ENCODE measurements at places on chromosomes 12 and 14.
A peak's percentile ranks its signal among the peaks of the same experiment; 100 is the strongest.

GRCh38 chr12:46892887-46893286, 67.1 kb upstream of the SLC38A4 start:
- no peaks in the 10 kb centered on the region for H3K27me3 ChIP-seq
- H3K27ac ChIP-seq: no peak overlapping the region
- no peak for DNase-seq
- H3K4me1 ChIP-seq: no peaks in the 10 kb centered on the region
- H3K36me3 ChIP-seq: no peaks in the 10 kb centered on the region
- no peak overlapping the region for H3K4me3 ChIP-seq

- DNase-seq: no peak
- H3K4me1 ChIP-seq: no peaks in the 10 kb centered on the region
These were observed 488.3 kb downstream of the APAF1 start for GRCh38 chr12:99133401-99133800.

DNA sequence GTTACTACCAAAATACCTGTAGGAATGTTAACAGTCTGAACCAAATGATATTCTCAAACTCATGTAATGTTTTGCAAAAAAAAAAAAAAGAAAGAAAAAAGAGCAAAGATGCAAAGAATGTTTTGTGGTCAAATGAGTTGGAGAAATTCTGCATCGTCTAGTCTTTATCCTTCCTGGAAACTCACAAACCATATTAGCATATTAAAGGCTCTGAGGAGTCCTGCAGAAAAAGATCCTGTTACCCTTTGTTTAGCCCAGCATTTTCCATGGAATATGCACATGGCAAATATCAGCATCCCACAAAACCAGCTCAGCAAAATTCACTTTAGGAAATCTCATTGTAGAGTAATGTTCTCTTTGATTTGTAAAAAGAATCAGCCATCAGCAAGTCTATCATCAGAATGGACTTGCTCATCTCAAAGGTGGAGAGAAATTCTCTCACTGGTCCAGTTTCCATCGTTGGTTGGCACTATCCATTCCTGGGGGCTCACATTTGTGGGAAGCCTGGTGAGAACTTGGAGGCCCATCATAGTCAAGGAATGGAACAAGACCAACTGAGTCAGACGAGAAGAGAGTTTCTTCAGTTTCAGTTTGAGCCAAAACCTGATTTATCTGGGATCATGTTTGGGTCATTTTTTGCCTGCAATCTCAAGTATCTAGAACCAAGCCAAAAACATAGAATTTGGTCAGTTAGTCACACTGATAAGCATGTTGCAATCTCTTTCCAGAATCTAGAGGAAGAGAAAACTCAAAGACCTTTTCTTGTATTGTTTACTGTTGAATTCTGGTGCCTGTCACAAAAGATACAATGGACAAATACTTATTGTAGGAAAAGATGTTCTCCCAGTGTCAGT, 129.8 kb downstream of the TBX5 start:
- no peak overlapping the region for H3K27ac ChIP-seq
- no peaks in the 10 kb centered on the region for H3K36me3 ChIP-seq
- H3K27me3 ChIP-seq: peaks cover 35% of the 10 kb centered on the region

- DNase-seq: peak; percentile 88
- H3K4me3 ChIP-seq: peak within 1 kb of the TSS; percentile 79
- peaks cover 26% of the 10 kb centered on the region for H3K4me1 ChIP-seq
- peaks cover 43% of the 10 kb centered on the region for H3K36me3 ChIP-seq
- no peaks in the 10 kb centered on the region for H3K27me3 ChIP-seq
These were observed at the start of gene C1R for GRCh38 chr12:7092229-7092985. TSS of gene C1R (minus strand) at chr12:7092445. CDS start at chr12:7092388, 57 bp downstream.

GRCh38 chr12:27342536-27342935, 9.9 kb downstream of the BMAL2 start:
- peaks cover 36% of the 10 kb centered on the region for H3K4me1 ChIP-seq
- peaks cover 6% of the 10 kb centered on the region for H3K36me3 ChIP-seq
- no peaks in the 10 kb centered on the region for H3K27me3 ChIP-seq
- peak overlapping the region; percentile 63 for H3K27ac ChIP-seq

- no peak overlapping the region for H3K4me3 ChIP-seq
- H3K27ac ChIP-seq: no peak overlapping the region
- peaks cover 26% of the 10 kb centered on the region for H3K36me3 ChIP-seq
- DNase-seq: peak; percentile 10
- H3K27me3 ChIP-seq: no peaks in the 10 kb centered on the region
- H3K4me1 ChIP-seq: no peaks in the 10 kb centered on the region
These were observed 88.4 kb downstream of the PCNX1 start for GRCh38 chr14:70995671-70996070.

DNA sequence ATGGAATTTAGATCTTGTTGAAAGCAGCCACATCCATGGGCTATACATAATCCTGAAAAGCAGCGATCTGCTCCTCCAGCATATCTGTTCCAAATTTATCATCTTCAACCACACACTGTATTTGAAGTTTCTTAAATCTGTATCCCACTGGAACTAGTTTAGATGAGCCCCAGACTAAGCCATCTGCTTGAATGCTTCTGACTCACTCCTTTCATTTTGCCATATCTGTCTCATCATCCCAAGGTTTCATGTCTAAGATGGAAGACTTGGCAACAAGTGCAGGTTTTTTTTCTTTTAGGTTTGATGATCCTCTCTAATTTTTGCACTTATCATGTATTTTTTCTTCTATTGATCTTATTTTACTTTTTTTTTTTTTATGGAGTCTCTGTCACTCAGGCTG, 54.4 kb upstream of the TMEM263 start:
- no peaks in the 10 kb centered on the region for H3K4me1 ChIP-seq
- peaks cover 6% of the 10 kb centered on the region for H3K36me3 ChIP-seq
- no peak for DNase-seq
- no peaks in the 10 kb centered on the region for H3K27me3 ChIP-seq

DNA sequence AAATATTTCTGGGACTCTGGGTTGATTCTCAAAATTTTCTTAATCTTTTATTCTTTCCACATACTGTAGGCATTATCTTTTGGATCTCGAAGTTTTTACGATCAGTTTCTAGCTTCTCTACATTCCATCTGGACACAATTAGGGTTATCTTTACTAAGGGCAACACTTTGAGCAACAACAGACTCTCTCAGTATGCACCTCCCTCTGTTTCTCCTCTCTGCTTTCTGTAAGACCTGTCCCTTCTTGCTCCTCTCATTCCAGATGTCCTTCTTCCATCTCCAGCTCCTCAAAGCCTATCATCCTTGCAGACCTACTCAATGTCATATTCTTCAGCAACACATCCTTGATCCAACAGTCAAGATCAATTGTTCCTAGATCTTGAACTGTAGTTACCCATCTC, 457.0 kb downstream of the SLC6A15 start:
- no peak for DNase-seq
- no peak overlapping the region for H3K4me3 ChIP-seq
- no peaks in the 10 kb centered on the region for H3K4me1 ChIP-seq
- H3K27ac ChIP-seq: no peak overlapping the region
- no peaks in the 10 kb centered on the region for H3K36me3 ChIP-seq

DNA sequence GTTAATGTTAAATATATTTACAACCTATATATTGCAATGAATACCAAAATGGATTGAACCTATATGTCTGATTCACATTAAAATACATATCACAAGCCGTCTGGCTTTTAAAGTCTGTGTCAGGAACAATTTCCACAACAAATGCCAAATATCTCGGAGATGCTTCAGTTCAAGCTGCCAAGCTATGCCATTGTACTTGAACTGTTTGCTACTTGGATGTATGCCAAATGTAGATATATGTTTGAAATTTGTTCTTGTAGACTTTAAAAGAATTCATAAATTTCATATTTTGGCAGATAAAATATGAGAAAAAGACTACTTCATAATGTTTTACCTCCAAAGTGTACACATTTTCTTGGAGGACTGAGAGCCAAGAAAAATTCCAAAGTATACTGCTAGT, 37.0 kb downstream of the WASHC3 start:
- peaks cover 12% of the 10 kb centered on the region for H3K36me3 ChIP-seq
- DNase-seq: no peak
- no peaks in the 10 kb centered on the region for H3K4me1 ChIP-seq
- H3K4me3 ChIP-seq: no peak overlapping the region

DNA sequence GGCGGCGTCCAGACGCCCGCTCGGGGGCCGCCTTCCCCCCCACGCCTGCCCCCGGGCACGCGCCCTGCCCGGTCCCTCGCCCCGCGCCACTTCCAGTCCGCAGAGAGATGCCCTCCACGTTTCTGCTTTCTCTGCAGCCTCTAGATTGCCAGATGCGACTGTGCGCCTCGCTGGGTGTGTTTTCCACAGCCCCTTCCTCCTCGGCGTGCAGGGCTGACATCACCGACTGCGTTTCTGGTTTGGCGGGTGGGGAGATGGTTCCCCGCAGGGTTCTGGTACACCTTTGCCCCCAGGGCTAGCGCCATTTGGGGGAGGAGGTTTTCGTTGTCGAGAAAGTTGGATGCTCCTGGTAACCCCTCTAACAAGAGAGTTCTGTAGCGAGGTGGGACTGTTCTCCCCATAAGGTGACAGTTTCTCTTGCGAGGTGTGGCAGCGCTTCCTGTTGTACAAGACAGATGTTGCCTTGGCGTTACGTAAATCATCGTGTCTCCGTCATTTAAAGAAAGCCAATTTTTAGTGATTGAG, 1.5 kb downstream of the CALM1 start:
- H3K4me3 ChIP-seq: peak overlapping the region; percentile 80
- peaks cover 10% of the 10 kb centered on the region for H3K4me1 ChIP-seq
- peak overlapping the region; percentile 46 for H3K27ac ChIP-seq
- DNase-seq: peak; percentile 34
- no peaks in the 10 kb centered on the region for H3K27me3 ChIP-seq
- H3K36me3 ChIP-seq: peaks cover 44% of the 10 kb centered on the region

GRCh38 chr12:64072916-64073575, 149.1 kb downstream of the KICS2 start:
- no peak overlapping the region for H3K4me3 ChIP-seq
- no peaks in the 10 kb centered on the region for H3K27me3 ChIP-seq
- peaks cover 69% of the 10 kb centered on the region for H3K36me3 ChIP-seq

- H3K4me1 ChIP-seq: peaks cover 4% of the 10 kb centered on the region
- no peak for DNase-seq
- H3K4me3 ChIP-seq: no peak overlapping the region
- H3K36me3 ChIP-seq: no peaks in the 10 kb centered on the region
- H3K27ac ChIP-seq: no peak overlapping the region
These were observed 117.7 kb upstream of the C14orf180 start for GRCh38 chr14:104461676-104462449.

GRCh38 chr12:27233814-27234213, 10.3 kb upstream of the STK38L start:
- no peak for DNase-seq
- no peak overlapping the region for H3K4me3 ChIP-seq
- no peak overlapping the region for H3K27ac ChIP-seq
- H3K36me3 ChIP-seq: no peaks in the 10 kb centered on the region
- H3K27me3 ChIP-seq: no peaks in the 10 kb centered on the region
- H3K4me1 ChIP-seq: no peaks in the 10 kb centered on the region

DNA sequence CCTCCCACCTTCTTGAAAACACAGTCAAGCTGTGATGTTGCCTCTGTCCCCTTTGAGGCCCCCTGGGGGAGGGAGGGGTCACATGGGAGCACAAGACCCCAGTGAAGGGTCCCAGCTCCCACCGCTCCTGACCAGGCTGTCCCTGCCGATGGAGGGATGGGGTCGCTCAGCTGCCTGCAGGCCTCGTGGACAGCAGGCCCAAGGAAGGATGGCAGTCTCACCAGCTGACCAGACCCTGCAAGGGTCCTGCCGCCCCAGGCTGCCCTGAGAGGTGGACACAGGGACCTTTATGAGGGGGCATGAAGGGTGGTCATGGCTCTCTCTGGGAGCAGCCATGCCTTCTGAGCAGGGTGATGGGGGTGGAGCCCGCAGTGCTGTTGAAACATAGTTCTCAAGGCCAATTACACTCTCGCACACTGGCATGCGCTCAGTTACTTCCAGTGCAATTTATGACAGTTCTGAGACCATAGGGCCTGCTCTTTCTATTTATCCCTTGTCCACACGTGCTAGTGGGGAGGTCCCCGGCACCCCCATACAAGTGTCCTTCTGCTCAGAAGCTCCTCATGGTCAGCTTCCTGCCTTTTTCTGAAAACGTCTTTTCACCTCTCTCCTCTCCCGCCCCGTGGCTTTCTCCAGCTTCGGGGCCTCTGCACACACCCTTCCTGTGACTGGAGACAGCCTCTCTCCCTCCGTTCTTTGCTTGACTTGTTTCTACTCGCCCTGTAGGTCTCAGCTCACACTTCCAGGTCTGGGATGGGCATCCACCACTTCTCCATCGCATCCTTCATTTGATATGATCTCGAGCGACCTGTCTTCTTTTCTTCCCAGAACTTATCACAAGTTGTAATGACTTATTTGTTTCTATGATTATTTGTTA, 313.1 kb downstream of the ADGRD1 start:
- peak; percentile 77 for DNase-seq
- H3K4me3 ChIP-seq: peak overlapping the region; percentile 50

DNA sequence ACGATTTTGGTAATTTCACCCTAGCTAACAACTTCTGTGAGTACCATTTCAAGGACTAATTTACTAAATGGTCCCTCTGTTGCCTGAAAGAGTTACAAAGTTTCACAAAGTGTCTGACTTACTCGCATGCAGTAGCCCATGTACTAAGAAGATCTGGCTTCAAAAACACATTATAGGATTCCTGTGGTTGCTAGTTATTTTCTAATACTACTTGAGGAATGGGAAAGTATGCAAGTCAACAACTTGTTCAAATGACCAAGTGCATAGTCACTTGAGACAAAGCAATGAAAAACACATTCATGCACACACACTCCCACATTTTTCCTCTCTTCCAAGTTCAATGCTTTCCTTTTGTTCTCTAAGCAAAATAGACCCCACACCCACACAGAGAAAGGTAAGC, 219.7 kb upstream of the TMPO start:
- no peak for DNase-seq
- no peaks in the 10 kb centered on the region for H3K36me3 ChIP-seq
- no peaks in the 10 kb centered on the region for H3K4me1 ChIP-seq
- H3K27ac ChIP-seq: no peak overlapping the region

Measured in MCF 10A (cell line).